ENCODE measurements at places on chromosomes 13 and 19. TPM values are rescaled to one million over a fixed set of nuclear protein-coding genes. Genes with fewer than 3 reads are reported as not detected.

Gene ZNF610
- total RNA-seq, result 4.8 TPM

- no peaks in the 10 kb centered on the region for H3K36me3 ChIP-seq
- DNase-seq, result no peak
- no peaks in the 10 kb centered on the region for H3K27me3 ChIP-seq
- no peak overlapping the region for H3K27ac ChIP-seq
- H3K4me1 ChIP-seq, result no peaks in the 10 kb centered on the region
These were observed 36.1 kb downstream of the CNMD start for GRCh38 chr13:52703482-52703881.

GRCh38 chr13:20175907-20176652, 15.2 kb upstream of the GJA3 start:
- DNase-seq, result no peak
- no peak overlapping the region for H3K27ac ChIP-seq
- peaks cover 7% of the 10 kb centered on the region for H3K4me1 ChIP-seq
- no peak overlapping the region for H3K4me3 ChIP-seq
- peaks cover 16% of the 10 kb centered on the region for H3K27me3 ChIP-seq

DNA sequence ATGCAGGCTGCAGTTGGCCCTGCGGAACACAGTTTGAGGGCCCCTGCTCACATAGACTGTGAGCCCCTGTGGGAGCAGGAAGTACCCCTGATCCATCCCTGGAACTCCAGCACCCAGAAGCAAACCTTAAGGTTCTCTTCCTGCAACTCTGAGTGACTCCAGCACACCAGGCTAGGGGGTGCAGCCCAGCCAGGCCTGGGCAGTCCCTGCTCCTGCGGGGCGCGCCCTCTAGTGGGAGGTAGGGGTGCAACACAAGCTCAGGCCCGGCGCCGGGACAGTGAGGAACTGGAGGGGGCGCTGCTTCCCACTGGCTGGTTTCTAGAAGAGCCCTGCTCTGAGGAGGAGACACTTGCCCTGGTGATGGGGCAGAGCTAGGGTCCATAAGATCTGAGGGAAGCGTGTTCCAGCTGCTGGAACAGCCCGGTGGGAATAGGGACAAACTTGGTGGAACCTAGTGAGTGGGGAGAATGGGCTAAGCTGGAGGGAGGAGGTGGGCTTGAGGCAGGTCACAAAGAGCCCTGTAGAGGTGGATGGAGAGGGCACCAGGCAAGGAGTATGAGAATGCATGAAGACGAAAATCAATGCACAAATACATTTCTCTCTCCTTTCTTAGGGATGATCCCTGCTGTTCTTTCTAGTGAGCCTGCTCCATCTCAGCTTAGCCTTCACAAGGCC, 5.0 kb downstream of the ZSCAN5A start:
- peak; percentile 45 for DNase-seq
- no peak overlapping the region for H3K4me3 ChIP-seq
- H3K36me3 ChIP-seq, result no peaks in the 10 kb centered on the region
- H3K27me3 ChIP-seq, result no peaks in the 10 kb centered on the region
- H3K4me1 ChIP-seq, result peaks cover 8% of the 10 kb centered on the region
